ENCODE measurements at places on chromosomes 13 and 19.

GRCh38 chr19:13006431-13007281 lies 11.4 kb downstream of the NFIX start:
- DNase-seq: no peak

- DNase-seq: no peak
Measured at GRCh38 chr13:104411141-104411765, 1345.0 kb upstream of the SLC10A2 start.

GRCh38 chr19:32296694-32297093 lies 48.7 kb upstream of the ZNF507 start:
- DNase-seq: no peak

GRCh38 chr13:50509771-50510441 lies 333.6 kb downstream of the DLEU7 start:
- DNase-seq: no peak

Data from NCI-H187 (cell line).